PC-9 (cell line): ENCODE measurements at places on chromosomes 12 and 14. TPM values are rescaled to one million over a fixed set of nuclear protein-coding genes. Genes with fewer than 3 reads are reported as not detected.

- H3K4me3 ChIP-seq = no peak overlapping the region
- no peaks in the 10 kb centered on the region for H3K27me3 ChIP-seq
- H3K36me3 ChIP-seq = no peaks in the 10 kb centered on the region
- peaks cover 19% of the 10 kb centered on the region for H3K4me1 ChIP-seq
These were observed 48.6 kb upstream of the HMGA2 start for GRCh38 chr12:65775720-65776119.

The PPP1R1A gene
- total RNA-seq = not detected in 2 replicates

GRCh38 chr12:117919479-117919878, 49.3 kb downstream of the KSR2 start:
- H3K36me3 ChIP-seq = no peaks in the 10 kb centered on the region
- no peak overlapping the region for H3K4me3 ChIP-seq
- no peak for DNase-seq
- no peak overlapping the region for H3K27ac ChIP-seq
- no peaks in the 10 kb centered on the region for H3K4me1 ChIP-seq

GRCh38 chr12:53230108-53230845, 1.7 kb downstream of the RARG start:
- H3K27me3 ChIP-seq = no peaks in the 10 kb centered on the region
- H3K36me3 ChIP-seq = peaks cover 10% of the 10 kb centered on the region; the same call in 1 of the 2 replicates
- H3K4me1 ChIP-seq = peaks cover 64% of the 10 kb centered on the region
- H3K4me3 ChIP-seq = peak overlapping the region; percentile 100
- H3K27ac ChIP-seq = peak overlapping the region; percentile 29; the same call in 1 of the 2 replicates
- peak; percentile 86 for DNase-seq

GRCh38 chr12:47801904-47802246, 17.8 kb downstream of the HDAC7 start:
- no peaks in the 10 kb centered on the region for H3K4me1 ChIP-seq
- no peaks in the 10 kb centered on the region for H3K36me3 ChIP-seq
- no peak for DNase-seq
- no peaks in the 10 kb centered on the region for H3K27me3 ChIP-seq
- H3K27ac ChIP-seq = no peak overlapping the region

The APOF gene
- total RNA-seq = not detected in 2 replicates

- no peaks in the 10 kb centered on the region for H3K27me3 ChIP-seq
- no peak for DNase-seq
- no peak overlapping the region for H3K4me3 ChIP-seq
- H3K36me3 ChIP-seq = no peaks in the 10 kb centered on the region
- H3K4me1 ChIP-seq = peaks cover 30% of the 10 kb centered on the region
These were observed 43.0 kb downstream of the SPRING1 start for GRCh38 chr12:116694653-116695463.

- H3K27ac ChIP-seq = no peak overlapping the region
- no peak overlapping the region for H3K4me3 ChIP-seq
- no peaks in the 10 kb centered on the region for H3K36me3 ChIP-seq
- no peak for DNase-seq
These were observed 163.2 kb downstream of the RPL10L start for GRCh38 chr14:46488374-46488773.

The RAP1B gene
- 59.0 and 89.7 TPM in 2 replicates for total RNA-seq

- no peak overlapping the region for H3K4me3 ChIP-seq
- no peaks in the 10 kb centered on the region for H3K27me3 ChIP-seq
- no peaks in the 10 kb centered on the region for H3K36me3 ChIP-seq
- H3K4me1 ChIP-seq = no peaks in the 10 kb centered on the region
- DNase-seq = no peak
These were observed 34.9 kb downstream of the ETV6 start for GRCh38 chr12:11684393-11684792.

GRCh38 chr12:102069707-102070106, 7.9 kb upstream of the WASHC3 start:
- DNase-seq = no peak
- H3K4me1 ChIP-seq = no peaks in the 10 kb centered on the region

DNA sequence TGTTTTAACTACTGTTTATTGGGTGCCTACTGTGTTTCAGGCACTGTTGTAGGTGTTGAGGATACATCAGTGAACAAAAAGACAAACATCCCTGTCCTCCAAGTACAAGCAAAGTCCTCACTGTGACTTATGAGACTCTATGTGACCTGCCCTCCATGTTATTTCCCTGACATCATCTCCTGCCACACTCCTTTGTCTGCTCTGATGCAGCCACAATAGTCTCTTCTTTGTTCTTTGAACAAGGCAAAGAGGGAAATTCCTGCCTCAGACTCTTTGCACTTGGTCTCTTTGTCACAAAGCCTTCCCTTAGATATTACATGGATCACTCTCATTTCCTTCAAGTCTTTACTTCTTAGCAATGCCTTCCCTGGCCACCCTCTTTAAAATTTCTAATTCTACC, 240.1 kb upstream of the SRRM4 start:
- no peak for DNase-seq
- no peak overlapping the region for H3K27ac ChIP-seq
- H3K27me3 ChIP-seq = no peaks in the 10 kb centered on the region
- H3K4me3 ChIP-seq = no peak overlapping the region

- H3K4me3 ChIP-seq = no peak overlapping the region
- no peak overlapping the region for H3K27ac ChIP-seq
- H3K36me3 ChIP-seq = no peaks in the 10 kb centered on the region
- no peak for DNase-seq
- no peaks in the 10 kb centered on the region for H3K27me3 ChIP-seq
- no peaks in the 10 kb centered on the region for H3K4me1 ChIP-seq
These were observed 447.5 kb upstream of the DCN start for GRCh38 chr12:91630083-91630482.

The DTX1 gene
- 0.13 and 0.25 TPM in 2 replicates for total RNA-seq

DNA sequence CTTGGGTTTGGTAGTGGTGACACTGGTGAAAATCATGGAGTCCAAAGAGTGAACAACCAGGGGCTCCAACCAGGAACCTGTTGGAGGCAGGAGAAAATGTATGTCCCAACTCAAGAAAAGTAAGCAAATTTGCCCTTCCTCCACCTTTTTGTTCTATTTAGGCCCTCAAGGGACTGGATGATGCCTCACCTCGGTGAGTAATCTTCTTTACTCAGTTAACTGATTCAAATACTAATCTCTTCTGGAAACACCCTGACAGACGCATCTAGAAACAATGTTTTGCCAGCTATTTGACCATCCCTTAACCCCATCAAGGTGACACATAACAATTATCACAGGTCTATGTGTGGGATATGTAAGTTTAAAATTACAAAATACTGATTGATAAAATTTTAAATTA, 272.4 kb upstream of the FOXG1 start:
- DNase-seq = peak; percentile 56
- H3K27me3 ChIP-seq = no peaks in the 10 kb centered on the region
- H3K4me3 ChIP-seq = no peak overlapping the region
- H3K27ac ChIP-seq = 0 out of 2 replicates have a peak overlapping the region, but pooled peaks have one; percentile 32

The CSRNP2 gene
- total RNA-seq = 19.3 and 23.1 TPM in 2 replicates

GRCh38 chr14:76390621-76391020, 14.7 kb downstream of the ESRRB start:
- peaks cover 96% of the 10 kb centered on the region for H3K27me3 ChIP-seq
- H3K36me3 ChIP-seq = no peaks in the 10 kb centered on the region
- no peak overlapping the region for H3K4me3 ChIP-seq
- no peaks in the 10 kb centered on the region for H3K4me1 ChIP-seq

DNA sequence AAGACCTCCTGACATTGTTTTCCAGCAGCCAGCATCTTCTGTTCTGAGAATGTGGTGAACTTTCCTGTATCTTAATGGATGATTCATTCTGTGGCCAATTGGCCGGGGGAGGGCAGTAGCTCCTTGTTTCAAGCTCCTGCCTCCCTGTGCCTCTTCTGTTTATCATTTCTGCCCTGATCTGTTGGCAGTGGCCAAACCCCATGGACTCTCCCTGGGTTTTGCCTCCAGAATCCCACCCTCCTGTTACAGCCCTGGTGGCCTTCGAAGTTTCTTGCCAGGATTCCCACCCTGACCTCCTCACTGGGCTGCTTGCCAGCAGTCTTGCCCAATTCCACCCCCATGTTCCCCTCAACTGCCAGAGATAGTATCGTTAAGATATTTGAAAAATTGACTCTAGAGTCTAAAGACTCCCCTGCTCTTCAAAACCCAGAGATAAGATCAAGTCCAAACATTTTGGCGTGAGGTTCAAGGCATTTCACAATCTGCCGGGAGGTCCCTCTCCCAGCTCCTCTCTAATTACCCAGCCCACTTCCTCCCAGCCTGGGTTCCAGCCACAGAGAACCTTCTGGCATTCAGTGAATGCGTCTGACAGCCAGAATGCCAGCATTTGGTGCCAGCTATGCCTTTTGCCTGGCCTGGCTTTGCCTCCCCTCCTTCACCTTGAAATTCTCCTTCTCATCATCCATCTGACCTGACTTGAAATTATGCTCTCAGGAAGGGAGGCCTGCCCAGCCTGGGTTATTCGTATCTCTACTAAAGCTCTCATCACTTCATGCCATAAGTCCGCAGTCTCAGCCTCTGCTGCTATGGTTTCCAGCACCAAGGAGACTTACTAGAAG, 37.7 kb upstream of the TXNRD1 start:
- H3K4me3 ChIP-seq = peak overlapping the region; percentile 18; the same call in 1 of the 2 replicates
- H3K27me3 ChIP-seq = no peaks in the 10 kb centered on the region
- H3K4me1 ChIP-seq = peaks cover 38% of the 10 kb centered on the region
- H3K27ac ChIP-seq = peak overlapping the region; percentile 56
- H3K36me3 ChIP-seq = no peaks in the 10 kb centered on the region
- DNase-seq = peak; percentile 88

DNA sequence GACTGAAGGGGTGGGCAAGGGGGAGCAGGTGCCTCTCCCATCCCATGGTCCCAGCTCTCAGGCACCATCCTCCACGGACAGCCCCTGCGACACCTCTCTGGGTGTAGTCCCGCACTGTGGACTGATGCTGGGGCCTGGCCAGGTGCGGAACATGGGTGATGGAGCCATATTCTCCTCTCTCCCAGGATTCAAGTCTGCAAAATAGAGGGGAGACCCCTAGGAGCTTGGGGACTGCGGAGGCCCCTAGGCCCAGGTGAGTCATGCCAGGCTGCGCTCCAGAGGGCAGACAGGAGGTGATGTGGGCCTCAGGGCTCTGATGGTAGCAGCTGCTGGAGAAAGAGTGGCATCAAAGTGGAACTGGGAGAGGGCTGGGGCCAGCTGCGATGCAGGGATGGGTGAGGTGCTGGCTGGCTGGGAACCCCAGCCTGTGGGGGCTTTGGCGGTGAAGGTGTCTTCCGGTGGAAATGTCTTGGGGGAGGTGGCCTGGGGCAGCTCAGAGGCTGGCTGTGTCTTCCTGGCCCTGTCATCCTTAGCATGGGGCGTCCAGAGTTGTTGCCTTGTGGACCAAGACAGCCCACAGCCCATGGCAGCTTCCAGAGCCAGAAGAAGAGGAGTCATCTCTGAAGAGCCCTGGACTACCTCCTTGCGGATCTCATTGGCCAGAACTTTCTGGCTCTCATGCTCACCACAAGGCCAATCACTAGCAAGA, 149.1 kb downstream of the KIF26A start:
- no peak overlapping the region for H3K4me3 ChIP-seq
- DNase-seq = no peak
- H3K27ac ChIP-seq = no peak overlapping the region
- peaks cover 71% of the 10 kb centered on the region for H3K27me3 ChIP-seq
- no peaks in the 10 kb centered on the region for H3K4me1 ChIP-seq

The FAIM2 gene
- not detected in 2 replicates for total RNA-seq

DNA sequence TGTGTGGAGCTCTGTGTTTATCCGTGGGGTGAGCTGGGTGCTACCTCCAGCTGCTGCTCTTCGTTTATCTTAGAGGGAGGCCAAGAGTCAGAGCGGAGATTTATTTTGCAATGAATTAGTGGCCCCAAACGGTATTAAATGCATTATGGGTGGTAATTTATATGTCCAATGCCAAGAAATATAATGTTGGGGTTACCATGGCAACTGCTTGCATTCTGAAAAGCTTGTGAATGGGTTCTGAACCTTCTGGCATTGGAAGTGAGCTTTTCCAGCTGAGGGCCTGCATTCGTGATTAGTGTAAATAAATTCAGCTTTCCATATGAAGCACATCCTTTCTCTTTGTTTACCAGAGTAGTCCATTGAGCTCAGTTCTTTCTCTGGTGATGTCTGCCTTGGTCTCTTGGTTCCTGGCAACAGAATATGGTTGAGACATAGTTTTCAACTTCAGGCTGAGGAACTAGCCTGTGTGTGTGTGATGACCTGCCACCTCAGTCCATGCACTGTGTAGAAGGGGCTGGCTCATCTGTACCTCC, 51.8 kb downstream of the TRAF3 start:
- H3K27me3 ChIP-seq = no peaks in the 10 kb centered on the region
- no peak overlapping the region for H3K27ac ChIP-seq
- no peaks in the 10 kb centered on the region; the same call in 1 of the 2 replicates for H3K36me3 ChIP-seq
- DNase-seq = no peak
- no peak overlapping the region for H3K4me3 ChIP-seq

The EML1 gene
- 1.8 and 2.4 TPM in 2 replicates for total RNA-seq

DNA sequence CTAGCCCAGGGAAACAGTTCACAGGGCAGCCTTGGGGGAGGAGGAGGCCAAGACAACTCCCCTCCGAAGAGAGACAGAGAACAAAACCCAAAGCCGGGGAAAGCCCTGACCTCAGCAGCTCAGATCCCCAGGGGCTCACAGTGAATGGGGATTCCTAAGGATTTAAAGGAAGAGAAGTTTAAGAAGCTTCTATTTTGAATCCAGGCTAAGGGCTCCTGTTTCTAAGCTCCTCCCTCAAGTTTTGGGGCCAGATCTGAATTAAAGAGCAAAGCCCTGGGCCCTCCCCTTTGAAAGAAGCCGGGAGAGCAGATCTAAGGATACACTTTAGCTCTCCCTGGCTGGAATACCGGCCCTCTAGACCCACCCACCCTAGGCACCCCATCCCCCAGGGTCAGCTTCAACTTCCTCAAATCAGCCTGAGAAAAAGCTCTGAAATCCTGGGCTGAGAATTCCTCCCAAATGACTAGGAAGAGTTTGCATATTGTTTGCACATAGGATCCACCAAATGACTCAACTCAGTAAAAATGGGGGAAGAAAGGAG, 3.9 kb downstream of the KDM2B start:
- peak overlapping the region; percentile 88 for H3K27ac ChIP-seq
- no peak overlapping the region; the same call in 1 of the 2 replicates for H3K4me3 ChIP-seq
- peaks cover 35% of the 10 kb centered on the region for H3K4me1 ChIP-seq
- peak; percentile 42 for DNase-seq
- no peaks in the 10 kb centered on the region for H3K27me3 ChIP-seq

DNA sequence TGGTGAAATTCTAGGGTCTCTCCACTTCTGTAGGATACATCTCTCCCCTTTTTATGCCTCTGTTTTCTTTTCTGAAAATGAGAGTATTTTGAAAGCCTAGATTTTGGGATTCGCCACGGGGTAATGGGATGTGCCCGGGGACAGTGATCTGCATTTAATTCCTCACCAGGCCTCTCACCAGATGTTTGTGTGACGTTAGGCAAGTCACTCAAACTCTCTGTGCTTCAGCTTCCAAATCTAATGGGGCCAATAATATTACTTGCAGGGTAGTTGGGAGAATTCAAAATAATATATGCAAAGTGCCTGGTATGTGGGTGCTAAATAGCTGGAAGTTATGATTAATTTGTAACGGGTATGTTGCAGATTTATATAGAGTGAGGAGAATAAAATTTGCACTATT, 78.8 kb downstream of the C12orf75 start:
- H3K36me3 ChIP-seq = no peaks in the 10 kb centered on the region
- H3K4me3 ChIP-seq = no peak overlapping the region
- no peak for DNase-seq
- no peak overlapping the region for H3K27ac ChIP-seq
- no peaks in the 10 kb centered on the region for H3K27me3 ChIP-seq

The MYF6 gene
- not detected in 2 replicates for total RNA-seq

- H3K4me3 ChIP-seq = no peak overlapping the region
- no peak overlapping the region for H3K27ac ChIP-seq
- peaks cover 8% of the 10 kb centered on the region; the same call in 1 of the 2 replicates for H3K27me3 ChIP-seq
- no peak for DNase-seq
- H3K36me3 ChIP-seq = no peaks in the 10 kb centered on the region
These were observed 65.9 kb upstream of the WSCD2 start for GRCh38 chr12:108063192-108063591.

GRCh38 chr12:3192221-3192620, 115.0 kb downstream of the TSPAN9 start:
- no peaks in the 10 kb centered on the region for H3K4me1 ChIP-seq
- H3K27me3 ChIP-seq = no peaks in the 10 kb centered on the region
- no peaks in the 10 kb centered on the region for H3K36me3 ChIP-seq
- DNase-seq = no peak

The IRAK3 gene
- total RNA-seq = 0.07 TPM in 1 of 2 replicates, not detected in the other

The NGB gene
- total RNA-seq = not detected in 2 replicates
